Activated naive CD8-positive, alpha-beta T cell treated with anti-CD3 and anti-CD28 coated beads, Interleukin-2, amount 50 U/mL, for 16 hours (primary cell): ENCODE measurements at places on chromosomes 2 and 18.

- DNase-seq: no peak
Measured at GRCh38 chr2:8355102-8355859, 326.6 kb upstream of the ID2 start.

DNA sequence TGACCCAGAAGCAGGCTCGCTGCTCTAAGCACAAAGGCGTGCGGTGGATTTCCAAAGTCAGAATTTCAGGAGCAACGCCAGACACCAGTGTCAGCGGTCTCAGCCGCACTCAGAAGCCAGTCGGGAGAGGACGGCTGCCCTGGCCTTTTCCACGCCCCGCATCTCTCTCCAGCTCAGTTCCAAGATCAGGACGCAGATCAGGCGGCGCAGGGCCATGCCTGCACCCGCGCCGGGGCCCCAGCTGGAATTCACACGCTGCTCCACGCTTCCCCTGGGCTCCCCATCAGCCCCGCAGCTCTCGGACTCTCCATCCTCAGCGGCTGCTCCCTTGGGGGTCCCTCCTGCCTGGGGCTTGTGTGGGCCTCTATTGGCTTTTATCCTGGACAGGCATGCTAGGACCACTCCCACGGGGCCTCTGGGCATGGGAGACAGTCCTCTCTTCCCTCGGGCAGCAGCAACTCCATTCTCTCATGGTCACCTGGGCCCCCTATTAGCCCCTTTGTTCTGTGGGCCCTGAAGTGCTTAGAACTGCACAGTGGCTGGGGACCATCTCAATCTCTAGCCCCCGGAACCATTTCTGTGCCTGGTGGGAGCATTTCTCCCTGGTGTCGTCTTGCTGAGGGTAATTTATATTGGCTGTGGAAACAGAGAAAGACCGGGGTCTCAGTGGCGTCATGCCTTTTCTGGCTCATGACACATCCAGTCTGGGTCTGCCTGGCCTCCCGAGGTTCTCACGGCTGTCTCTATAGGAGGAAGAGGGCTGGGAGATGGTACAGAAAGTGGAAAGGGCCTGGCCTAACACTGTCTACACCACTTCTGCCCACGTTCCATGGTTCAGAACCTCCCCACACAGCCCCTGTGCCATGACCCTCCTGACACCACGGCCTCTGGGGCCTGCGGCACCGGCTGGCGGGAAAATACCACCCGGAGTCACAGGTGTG lies 14.9 kb upstream of the TMEM18 start:
- DNase-seq: no peak

DNA sequence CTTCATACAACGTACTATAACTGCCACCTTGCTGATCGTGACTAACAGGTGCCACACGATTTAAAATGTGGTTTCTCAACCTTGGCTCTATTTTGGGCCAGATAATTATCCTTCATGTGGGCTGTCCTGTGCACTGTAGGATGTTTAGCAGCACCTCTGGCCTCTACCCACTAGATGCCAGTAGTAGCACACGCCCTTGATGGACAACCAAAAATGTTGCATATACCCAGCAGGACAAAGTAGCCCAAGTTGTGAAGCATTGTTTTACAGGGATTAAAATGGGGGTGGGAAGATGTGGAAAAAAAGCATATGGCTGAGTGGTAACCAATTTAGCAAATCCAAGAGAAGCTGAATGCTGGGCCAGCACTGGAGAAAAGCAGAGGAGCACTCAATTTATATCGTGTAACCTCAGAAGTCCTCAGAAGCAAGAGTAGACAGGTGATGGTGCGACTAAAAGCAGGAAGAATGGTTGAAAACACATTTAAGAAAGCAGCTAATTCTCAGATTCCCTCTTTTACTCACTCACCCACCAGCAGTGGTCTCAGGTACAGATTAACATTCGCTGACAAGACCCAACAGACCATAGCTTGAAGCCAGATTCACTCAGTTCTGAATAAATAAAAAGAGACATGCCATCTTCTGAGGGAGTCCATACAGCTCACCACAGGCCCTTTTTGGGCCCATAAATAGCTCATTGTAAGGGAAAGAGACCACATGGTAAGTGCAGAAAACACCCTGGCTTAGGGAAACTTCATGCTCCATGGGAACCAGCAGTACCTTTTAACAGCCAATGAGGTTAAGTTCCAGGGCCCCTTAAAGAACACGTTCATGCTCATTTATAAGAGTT lies 50.6 kb downstream of the RAPH1 start:
- peak; percentile 6 for DNase-seq

DNA sequence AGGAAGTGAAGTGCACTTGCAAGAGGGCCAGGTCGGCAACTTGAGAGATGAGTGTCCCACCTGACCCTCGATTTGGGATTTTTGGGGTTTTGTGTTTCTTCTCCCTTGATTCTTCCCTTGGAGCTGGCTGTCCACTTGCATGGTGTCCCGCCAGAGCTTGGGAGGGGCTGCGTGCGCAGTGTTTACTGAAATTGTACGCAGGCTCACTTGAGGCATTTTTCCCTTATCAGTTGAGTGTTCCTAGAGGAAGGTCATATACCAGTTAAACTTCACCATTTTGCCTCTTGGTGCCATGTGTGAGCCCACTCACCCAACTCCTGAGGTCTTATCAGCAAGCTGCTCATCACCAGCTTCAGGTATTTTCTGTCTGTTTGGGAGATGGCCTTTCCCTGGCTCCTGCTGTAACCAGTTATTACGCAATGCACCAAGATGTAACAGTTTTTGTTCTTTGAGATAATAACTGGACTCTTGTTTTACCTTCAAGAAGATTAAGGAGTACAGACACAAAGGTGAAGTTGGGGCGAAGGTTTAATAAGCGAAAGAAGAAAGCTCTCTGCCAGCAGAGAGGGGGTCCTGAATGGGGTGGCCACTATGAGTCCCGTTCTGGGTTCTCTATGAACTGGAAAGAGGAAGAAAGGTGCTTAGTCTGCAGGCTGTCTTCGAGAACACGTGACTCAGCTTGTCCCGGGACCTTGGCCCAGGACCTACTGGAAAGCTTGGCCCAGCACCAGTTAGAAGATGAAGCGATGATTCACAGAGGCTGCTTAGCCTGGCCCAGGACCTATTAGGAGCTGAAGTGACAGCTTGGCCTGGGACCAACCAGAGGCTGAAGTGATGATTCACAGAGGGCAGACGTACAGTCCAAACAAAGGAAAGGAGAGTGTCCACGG lies 21.5 kb upstream of the TXNL4A start:
- no peak for DNase-seq

- DNase-seq: no peak
Measured at GRCh38 chr2:64738026-64738425, 84.3 kb upstream of the SERTAD2 start.

DNA sequence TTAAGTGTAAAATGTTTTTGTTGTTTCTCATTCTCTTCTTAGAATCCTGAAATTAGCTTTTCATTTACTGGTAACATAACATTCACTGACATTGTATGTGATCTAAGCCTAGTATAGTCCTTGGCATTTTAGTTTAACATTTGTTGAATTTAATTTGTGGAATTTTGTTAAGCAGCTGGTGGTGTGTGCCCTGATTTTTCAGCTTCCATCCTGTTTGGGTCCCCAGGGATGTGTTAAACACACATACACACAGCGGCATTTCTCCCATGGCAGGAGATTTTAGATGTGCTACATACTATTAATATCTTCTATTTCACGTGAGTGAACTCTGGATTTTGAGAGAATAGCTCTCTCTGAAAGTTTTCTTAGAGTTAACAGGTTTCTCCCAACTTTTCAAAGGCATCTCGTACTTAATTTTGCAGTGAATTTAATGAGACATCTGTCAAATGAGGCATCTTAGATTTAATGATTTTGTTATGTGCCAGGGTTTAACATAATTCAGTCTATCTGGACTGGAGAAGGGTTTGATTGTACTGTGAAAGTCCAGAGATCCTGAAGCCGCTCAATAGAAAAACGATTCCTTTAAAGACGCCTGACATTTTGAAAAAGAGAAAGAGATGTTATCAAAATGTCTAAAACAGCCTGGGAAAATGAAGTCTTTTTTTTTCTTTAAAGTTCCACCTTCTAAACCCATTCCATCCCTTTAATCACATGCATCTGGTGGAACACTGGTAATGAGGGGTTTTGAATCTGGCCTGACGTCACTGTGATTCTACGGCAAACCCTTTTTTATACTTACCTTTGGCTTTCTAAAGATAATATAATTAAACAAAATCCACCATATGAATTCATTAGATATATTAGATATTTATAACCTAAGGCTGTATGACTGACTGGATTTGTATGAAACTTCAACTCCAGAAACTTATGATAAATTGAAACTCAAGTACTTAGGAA lies 6.8 kb downstream of the PHLPP1 start:
- DNase-seq: no peak

DNA sequence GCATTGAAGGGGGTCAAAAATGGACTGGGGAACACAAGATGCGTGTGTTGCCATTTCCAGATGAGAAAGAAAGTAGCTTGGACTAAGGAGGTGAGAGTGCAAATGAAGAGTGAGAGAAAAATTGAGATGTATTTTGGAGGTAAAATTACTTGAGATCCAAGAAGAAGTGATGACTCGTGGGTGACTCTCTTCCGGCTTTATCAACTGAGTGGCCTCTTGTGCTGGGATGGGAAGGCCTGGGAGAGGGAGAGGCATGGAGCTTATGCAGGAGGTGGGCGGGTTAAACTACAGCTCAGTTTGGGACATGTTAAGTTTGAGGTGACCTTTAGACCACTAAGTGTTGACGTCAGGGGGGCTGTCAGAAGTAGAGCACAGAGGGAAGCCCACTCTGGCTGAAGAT lies 34.9 kb downstream of the SULT1C2 start:
- DNase-seq: no peak

GRCh38 chr18:47036298-47036874 lies 965 bp upstream of the ELOA2 start:
- DNase-seq: no peak

DNA sequence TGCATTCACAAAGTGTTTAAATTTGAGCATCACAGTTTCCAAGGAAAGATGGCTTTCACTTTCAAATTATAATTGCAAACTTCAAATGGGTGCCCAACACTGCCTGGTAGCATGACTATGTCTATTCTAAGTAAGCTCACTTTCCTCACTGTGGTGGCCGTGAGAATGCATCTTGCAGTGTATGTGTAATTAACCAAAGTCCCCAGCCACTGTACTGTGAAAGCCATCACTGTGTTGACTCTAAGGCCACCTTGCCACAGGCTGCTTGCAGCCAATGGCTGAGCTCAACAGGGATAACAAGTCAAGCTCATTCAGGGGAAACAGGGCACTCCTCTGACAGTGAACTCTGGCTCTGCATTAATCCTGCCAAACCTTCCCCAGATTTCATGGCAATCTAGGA lies 43.3 kb upstream of the LGALSL start:
- no peak for DNase-seq

- DNase-seq: no peak
Measured at GRCh38 chr18:25735459-25735858, 355.0 kb downstream of the SS18 start.

DNA sequence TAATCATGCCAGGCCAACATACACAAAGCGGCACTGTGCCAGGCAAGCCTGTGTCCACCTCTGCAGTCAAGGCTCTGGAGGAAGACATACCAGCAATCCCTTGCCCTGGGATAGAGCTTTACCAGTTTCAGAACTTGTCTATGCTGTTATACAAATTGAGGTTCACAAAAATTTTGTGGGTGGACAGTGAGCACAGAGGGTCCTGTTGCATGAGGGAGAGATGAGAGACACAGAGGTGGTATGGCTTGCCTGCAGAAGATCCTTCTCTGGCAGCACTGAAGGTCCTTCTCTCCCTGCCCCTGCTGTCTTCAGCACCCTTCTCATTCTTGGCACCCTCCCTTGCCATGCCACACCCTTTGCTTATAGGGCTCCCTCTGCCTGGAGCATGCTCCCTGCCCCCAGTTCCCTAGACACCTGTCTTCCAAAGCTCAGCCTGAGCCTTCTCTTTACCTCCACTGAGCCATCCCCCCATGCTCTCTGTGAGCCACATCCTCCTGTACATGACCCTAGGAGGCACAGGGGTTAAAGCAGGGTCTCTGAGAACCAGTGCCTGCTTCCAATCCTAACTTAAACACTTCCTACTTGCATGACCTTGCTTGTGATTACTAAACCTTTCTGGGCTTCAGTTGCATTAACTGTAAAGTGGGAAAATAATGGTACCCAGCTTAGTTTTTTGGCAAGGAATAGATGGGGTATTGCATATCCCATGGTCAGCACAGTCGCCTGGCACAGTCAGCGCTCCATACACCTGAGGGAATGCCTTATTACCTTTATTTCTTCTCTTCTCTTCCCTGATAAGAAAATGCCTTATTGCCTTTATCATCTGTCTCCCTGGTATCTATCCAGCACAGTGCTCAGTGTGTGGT lies 857 bp downstream of the FABP1 start:
- DNase-seq: no peak

DNA sequence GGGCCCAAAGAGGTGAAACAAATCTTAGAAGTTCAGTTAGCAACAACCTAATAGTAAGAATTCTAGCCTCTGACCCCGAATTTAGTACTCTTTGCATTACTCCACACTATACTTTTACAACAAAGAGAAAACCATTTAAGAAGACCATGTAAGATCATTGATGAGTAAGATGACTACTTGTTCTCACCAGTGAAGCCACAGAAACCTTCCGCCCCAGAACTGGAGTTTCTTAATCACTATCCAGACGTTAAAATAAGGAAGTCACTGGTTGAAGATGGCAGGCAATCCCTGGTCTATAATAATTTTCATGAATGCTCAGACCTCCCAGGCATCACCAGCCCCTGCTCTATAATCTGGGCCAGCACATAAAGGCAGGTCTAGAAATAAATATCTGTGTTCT lies 95.0 kb downstream of the TMEM163 start:
- DNase-seq: no peak

DNA sequence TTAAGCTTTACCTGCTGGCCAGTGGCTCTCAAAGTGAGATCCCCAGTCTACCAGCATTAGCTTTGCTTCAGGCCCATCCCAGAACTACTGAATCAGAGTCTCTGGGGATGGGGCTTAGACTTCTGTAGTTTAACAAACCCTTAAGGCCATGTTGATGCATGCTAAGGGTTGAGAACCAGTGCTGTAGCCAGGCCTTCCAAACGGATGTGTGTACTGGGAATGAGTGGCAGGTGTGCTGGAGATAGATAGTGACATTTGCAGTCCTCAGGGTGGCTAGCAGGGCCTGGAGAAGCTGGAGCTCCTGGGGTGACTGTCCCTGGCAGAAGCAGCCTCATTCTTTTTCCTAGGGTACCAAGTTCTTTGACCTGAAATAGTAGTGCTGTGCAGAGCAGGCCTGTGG lies 148.5 kb downstream of the PPP1R1C start:
- DNase-seq: no peak

DNA sequence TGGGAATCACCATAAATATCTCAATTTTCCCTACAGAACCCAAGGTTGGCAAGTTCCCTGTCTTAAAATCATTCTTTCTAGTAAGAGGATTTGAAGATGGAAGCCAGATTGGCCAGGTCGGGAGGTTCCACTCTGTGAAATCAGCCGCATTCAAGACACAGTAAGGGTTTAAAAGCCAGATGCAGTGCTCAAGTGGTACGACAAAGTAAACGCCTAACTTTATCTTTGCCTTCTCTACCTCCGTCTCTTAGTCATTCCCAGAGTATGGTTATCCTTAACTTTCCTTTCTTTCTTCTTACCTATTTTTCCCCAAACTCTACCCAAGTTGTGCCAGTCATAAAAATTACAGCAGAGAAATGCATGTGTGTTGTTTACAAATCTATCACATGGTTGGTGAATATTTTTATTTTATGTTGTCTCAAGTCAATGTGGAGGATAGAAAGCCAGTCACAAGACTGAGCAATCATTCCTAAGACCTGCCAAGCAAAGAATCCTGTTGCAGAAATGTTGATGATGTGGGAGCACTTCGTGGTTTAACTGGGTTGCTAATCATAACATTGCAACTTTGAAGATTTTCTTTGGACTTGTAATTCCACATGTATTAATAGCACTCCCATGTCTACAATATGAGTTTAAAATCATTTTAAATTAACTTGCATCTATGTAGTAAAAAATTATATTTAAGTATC lies 62.6 kb downstream of the SLC40A1 start:
- DNase-seq: no peak
